Thoracic aorta (tissue), 2 donors: ENCODE measurements at places on chromosomes 5 and 9.

GRCh38 chr5:57695706-57696388 lies 213.2 kb upstream of the ACTBL2 start:
- DNase-seq = no peak

DNA sequence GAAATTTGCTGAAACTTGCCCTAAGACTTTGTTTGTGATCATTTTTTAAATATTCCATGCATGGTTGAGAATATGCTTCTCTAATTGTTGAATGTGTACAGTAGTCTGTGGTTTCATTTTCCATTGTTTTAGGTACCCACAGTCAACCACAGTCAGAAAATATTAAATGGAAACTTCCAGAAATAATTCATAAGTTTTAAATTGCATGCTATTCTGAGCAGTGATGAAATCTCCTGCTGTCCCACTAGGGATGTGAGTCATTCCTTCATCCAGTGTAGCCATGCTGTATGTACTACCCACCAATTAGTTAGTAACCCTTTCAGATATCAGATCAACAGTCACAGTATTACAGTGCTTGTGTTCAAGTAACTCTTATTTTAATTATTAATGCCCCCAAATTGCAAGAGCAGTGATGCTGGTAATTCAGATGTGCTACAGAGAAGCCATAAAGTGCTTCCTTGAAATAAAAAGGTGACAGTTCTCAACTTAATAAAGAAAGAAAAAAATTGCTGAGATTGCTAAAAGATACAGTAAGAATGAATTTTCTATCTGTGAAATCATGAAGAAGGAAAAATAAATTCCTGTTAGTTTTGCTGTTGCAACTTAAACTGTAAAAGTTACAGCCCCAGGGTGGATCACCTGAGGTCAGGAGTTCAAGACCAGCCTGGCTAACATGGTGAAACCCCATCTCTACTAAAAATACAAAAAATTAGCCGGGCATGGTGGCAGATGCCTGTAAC lies 79.9 kb upstream of the FBXL17 start:
- DNase-seq = no peak

GRCh38 chr5:121758615-121759014 lies 93.1 kb upstream of the FTMT start:
- no peak for DNase-seq

DNA sequence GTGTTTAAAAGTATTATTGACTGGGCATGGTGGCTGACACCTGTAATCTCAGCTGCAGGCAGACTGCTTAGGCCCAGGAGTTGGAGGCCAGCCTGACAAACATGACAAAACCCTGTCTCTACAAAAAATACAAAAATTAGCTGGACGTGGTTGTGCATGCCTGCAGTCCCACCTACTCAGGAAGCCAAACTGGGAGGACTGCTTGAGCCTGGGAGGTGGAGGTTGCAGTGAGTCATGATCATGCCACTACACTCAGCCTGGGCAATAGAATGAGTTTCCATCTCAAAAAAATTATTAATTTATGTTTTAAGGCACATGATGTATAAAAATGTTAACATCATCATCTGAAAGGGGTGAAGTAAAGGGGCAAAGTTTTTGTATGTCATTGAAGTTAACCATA lies 49.7 kb upstream of the FNIP1 start:
- no peak for DNase-seq

DNA sequence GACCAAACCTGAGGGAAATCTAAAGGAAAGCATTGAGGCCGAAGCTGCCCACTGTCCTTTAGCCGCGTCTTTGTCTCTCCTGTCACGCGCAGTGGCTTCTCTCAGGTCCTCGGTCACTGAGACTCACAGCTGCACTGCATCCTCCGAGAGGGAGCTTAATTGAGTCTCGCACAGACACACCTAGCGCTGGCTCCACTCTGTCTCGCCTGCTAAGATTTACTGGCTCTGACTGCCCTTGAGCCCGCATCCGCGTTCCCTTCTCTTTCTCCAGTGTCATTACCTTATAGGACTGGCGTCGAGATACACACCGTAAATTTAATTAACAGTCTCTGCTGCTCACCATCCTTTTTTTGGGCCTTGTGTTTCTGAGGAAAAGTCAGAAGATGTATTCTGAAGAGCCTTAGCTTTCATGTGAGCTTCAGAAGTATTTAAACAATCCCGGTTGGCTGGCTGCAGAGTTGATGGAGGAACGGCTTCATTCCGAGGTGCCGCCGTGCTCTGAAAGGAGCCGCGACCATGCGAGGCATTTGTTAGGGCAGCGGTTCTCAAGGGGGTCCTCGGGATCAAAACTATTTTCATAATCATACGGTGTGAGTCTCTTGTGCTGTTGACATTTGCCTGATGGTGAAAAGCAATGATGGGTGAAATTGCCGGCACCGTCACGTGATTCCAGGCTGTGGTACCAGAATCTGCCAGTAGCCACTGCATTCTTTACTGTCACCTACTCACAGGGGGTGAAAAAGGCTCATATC lies 58.3 kb downstream of the GPR107 start:
- no peak for DNase-seq

DNA sequence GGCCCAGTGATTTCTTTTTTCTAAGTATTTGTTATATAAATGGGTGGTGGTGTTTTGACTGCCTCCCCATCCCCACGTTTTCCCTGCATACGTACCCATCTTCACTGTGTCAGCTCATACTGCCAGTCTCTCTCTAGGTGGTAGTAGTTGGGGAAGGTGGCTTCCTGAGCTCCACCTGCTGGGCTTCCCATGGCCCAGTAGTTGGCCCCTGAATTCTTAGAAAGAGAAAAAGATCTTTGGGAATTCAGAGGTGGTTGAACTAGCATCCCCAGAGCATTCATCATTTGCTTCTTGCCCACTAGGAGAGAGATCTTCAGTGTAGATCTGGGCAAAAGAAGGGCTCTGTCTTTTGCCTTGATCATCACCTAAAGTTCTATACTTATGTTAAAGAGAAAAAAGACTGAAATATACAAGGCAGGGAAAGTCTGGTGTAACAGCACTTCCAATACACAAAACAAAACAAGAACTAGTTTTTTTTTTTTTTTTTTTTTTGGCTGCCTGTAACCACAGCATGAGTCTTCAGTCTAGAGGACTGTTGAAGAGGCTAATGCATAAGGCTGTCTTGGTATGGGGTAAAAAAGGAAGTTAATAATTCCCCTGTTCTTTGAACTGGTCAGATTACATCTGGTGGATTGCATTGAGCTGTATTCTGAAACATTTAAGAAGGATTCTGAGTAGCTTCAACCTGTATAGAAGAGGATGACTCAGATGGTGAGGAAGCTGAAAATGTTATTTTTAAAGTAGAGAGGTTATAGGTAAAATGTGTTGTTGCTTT lies 128.7 kb downstream of the ATG10 start:
- no peak for DNase-seq

DNA sequence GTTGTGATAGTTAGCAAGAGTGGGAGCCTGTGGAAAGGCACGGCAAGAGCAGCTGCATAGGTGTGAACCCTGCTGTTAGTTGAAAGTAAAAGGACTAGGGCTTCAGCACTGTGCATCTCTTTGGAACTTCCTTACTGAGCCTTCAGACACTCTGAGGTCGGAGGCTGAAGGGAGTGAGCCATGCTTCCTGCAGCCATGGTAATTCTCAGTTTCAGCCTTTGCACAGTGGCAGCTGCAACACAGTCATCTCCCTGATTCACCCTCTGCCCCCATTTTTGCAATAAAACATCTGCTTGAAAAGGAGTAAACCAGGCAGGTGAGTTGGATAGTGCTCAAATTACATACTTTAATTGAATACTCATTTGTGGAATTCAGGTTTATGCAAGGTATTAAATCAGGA lies 6.5 kb upstream of the TLE4 start:
- no peak for DNase-seq

DNA sequence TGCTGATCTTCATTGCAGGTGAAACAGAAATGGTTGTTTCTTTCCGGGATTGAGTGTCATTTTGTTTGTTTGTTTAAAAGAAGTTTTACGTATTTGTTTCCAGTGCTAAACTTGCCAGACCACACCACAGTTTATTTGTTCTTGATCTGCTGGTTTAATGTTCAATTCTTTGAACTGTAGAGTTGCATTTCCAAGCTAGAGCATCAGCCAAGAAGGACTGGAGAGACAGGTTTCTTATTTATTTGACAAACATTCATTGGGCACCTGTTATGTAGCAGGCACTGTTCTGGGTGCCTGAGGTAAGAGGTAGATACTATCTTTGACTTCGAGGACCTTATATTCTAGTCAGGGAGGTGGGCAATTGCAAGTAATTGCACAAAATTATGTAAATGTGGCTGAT lies 45.0 kb downstream of the MCCC2 start:
- DNase-seq = no peak

- no peak for DNase-seq
Measured at GRCh38 chr5:128258372-128258771, 174.8 kb downstream of the SLC12A2 start.

DNA sequence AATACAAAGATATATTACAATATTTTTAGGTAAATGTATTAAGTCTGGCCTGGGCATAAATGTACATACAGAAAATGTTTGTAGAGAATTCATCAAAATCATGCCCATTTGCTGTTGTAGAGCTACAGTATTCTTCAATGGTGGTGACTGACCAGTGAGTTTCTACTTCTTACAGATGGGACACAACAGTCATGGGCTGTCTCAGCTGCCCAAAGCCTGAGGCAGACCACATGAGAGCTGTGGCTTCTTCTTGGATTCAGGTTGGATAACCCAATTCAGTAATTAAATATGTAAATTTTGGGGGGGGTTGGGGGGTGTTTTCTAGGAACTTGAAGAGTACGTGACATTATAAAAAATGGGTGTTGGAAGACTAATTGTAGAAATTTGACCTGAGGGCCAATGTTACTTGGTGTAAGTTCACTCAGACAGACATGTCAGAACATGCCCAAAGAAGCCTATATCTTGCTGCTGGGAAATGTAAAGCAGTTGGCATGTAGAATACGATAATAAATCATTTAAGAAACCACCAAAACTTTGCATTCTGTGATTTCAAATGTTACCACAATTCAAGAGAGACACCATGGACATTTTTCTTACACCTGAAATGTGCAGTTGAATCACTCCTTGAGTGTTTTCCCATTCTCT lies 17.9 kb downstream of the STARD4 start:
- no peak for DNase-seq

DNA sequence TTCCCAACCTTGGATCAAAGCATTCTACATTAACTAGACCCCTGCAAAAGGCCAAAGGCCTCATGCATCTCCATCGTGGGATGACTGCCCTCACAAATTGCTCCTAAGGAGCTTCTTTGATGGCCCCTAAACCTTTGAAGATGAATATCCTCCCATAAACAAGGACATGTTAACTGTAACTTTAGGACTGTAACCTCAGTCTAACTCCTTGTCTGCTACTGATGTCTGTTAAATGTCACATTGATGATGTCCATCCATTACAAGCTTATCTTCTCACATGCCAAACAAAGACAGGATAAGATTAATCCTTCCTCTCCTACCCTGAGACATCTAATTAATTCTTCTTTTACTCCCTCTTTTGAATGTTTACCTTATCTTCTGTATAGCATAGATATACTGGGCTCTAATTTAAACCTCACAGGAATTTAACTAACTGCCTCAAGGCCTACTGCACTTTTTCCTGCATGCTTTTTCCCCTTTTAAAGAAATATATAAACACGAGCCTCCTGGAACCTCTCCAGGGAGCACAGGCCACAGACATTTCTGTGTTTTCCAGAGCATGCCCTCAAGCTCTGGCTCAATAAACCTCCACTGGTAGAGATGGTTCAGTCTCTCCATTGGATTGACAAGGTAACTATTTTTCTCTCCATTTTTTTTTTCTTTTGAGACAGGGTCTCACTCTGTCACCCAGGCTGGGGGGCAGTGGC lies 90.6 kb upstream of the SLC25A48 start:
- DNase-seq = no peak

- no peak for DNase-seq
Measured at GRCh38 chr5:93193431-93194347, 387.3 kb downstream of the NR2F1-AS1 start.

GRCh38 chr9:114460513-114461199 lies 44.6 kb downstream of the WHRN start:
- DNase-seq = no peak

GRCh38 chr9:19471737-19472648 lies 63.2 kb downstream of the ACER2 start:
- no peak for DNase-seq

DNA sequence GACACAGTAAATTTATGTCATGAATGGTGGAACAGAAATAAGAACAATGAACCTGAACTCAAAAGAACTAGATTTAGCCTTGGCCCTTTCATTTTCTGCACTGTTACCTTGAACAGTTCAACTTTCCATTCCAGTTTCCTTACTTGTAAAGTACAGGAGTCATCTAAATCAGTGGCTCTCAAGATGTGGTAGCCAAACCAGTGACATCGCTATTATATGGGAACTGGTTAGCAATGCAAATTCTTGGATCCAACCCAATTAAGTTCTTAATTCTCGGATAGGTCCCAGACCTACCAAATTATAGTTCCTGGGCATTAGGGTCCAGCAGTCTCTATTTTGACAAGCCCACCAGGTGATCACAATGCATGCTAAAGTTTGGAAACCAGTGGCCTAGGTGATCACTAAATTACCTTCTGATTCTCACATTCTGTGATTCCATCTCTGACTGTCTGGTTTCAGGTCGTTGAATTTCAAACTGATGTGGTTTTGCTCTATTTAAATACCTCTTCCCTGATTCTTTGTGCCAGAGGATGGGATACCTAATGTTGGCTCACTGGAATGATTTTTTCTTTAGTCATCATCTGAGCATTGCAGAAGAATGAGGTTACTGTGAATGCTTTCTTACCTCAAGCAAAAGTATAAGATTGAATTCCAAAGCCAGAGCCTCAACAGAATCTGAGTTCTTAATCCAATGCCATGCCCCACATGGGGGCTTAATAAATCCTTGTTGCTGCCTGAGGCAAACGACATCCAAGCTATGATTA lies 253.8 kb downstream of the ENC1 start:
- no peak for DNase-seq

GRCh38 chr9:38130724-38131123 lies 61.7 kb upstream of the SHB start:
- DNase-seq = no peak

DNA sequence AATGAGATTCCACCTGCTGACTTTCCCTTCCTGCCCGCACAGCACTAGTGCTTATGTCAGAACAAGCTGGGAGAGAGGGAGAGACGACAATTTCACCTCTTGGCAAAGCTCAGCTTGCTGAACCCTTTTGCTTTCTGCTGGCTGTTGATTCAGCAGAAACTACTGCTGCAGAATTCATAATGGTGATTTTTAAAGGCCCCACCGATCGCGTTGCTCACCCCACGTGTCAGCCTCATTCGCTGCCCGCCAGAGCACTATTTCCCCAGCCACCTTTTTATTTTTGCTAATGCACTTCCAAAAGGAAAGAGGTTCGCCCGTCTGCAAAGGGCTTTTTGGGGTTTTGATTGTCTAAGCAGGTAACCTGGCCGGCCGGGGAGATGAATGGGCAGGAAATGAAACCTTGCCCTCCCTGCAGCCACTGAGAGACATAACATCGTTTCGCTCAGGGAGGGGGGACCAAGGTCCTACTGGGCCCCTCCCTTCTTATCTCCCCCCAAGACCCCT lies 1.3 kb downstream of the PPP2R2B start:
- no peak for DNase-seq

GRCh38 chr5:89343666-89344065 lies 460.7 kb upstream of the MEF2C start:
- DNase-seq = no peak
